ENCODE measurements at places on chromosomes 4 and X.

DNA sequence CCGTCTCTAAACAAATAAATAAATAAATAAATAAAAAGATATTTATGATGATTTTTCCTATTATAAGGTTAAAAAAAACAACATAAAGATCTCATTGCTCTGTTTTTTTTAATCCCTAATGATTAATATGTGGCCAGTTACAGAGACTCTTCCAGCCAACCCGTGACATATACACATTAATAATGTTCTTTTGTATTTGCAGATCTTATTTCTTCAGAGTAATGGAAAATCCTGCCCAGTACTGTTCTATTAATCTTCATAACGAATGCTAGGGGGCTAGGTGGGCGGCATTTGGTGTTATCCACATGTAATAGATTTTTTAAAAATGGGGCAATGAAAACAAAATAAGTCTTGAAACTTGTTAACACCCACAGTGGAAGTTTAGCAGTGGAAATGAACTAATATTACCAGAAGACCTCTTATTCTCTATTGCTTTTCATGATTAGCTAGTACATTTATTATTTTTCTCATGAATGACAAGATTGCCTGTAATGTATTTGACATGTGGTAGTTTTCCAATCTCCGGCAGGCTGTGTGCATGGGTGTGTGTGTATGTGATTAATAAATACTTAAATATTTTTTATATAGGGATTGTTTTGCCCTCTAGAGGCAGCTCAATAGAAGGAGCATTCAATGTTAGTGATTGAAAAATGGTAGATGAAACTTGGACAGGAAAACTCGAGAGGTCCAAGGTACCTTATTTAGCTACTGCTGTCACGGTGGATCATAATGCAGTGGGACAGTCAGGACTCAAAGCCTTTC lies 457.4 kb downstream of the IL1RAPL1 start:
- no peak for DNase-seq

DNA sequence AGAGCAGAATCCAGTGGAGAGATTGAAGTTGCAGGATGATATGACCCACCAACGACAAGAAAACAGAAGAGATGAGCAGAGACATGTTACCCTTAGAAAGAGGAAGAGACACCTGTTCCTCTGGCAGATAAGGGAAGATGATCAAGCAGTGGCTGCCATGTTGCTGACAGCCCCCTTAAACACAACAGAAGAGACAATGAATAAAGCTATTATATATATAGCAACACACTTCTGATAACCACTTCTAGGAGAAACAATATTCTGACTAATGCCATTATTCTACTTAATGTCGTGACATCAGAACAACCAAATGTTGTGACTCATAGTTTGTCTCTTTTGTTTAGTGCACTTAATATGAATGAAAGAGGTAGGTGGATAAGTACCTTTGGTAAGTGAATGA lies 44.9 kb downstream of the SH3RF1 start:
- DNase-seq, result no peak

GRCh38 chr4:159413306-159413943 lies 310.5 kb downstream of the RAPGEF2 start:
- DNase-seq, result no peak

GRCh38 chr4:177228599-177228998 lies 81.1 kb upstream of the NEIL3 start:
- no peak for DNase-seq

DNA sequence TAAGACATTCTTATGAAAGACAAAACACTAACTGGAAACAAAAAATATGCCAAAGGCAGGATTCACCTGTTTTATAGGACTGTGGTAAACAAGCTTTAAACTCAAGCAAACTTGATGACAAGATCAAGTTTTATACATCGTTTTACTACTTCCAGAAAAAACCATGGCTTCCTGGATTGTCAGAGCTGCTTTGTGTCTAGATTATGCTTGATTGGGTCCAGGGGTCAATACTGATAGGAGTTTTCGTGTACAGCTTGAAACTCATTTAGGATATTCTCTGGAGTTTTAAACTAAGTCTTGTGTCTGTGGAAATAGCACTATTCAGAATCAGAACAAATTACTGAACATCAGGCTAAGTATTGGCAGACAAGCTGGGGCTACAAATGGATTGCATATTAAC lies 13.0 kb downstream of the HCCS start:
- no peak for DNase-seq

DNA sequence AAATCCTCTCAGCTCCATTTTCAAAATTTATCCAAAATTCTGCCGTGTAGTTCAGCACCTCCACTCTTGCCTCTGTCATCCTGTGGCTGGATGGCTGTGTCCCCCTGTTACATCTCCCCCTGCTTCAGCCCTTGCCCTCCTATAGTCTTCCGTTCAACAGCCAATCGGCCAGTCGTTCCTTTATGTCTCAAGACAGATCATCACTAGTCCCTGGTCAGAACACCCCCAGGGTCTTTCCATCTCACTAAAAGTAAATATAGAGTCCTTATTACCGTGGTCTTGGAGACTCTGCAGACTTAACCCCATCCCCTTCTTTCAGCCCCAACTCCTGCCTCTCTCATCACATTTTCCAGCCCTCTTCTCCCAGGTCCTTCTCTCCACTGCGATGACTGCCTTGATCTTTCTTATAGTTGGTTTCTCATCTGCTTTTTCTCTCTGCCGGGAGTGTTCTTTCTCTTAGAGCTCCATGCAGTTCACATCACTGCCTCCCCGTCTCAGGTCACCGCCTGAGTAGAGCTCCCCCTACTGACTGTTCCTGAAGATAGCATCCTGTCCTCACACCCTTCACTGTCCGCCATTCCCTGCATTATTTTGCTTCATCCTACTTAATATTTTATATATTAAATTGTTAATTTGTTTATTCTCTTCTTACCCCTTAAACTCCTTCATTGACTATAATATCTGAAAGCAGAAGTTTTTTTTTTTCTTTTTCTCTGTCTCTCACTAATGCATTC lies 736.9 kb upstream of the MAGEB2 start:
- DNase-seq, result no peak

GRCh38 chr4:76199664-76200211 lies 13.9 kb downstream of the SCARB2 start:
- DNase-seq, result no peak

DNA sequence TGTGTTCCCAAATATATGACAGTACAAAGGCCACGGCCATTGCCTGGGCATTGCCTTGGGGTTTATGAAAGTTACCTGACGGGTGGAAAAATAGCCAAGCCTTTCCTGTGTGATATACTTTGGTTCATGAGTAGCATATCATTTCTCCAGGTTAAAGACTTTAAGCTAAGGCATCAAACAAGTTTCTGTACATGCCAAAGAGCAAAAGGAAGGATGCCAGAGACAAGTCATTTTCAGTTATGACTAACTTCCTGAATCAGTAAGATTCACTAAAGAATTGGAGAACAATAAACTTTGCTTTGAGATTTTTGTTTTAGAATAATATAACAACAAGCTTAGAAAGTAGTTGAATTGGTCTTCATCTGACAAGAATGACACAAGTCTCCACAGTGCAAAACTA lies 9.7 kb upstream of the GUF1 start:
- DNase-seq, result no peak

DNA sequence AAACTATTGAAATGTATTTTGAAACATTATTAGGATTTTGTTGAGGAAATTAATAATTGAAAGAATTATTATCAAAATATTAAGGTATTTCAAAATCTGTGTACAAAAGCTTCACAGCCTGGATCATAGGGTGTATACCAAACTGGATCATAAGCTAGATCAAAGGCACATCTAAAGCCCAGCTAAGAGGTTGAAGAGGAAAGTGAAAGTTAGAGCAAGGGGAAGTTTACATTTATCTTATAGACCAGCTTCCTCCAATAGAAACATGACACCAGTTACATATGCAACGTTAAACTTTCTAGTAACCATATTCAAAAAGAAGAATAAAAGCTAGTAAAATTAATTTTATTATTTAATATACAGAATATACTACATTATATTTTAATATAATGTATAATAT lies 227.2 kb upstream of the BMP3 start:
- DNase-seq, result no peak

- DNase-seq, result no peak
These were observed 202.9 kb upstream of the BOD1L1 start for GRCh38 chr4:13830449-13830848.

DNA sequence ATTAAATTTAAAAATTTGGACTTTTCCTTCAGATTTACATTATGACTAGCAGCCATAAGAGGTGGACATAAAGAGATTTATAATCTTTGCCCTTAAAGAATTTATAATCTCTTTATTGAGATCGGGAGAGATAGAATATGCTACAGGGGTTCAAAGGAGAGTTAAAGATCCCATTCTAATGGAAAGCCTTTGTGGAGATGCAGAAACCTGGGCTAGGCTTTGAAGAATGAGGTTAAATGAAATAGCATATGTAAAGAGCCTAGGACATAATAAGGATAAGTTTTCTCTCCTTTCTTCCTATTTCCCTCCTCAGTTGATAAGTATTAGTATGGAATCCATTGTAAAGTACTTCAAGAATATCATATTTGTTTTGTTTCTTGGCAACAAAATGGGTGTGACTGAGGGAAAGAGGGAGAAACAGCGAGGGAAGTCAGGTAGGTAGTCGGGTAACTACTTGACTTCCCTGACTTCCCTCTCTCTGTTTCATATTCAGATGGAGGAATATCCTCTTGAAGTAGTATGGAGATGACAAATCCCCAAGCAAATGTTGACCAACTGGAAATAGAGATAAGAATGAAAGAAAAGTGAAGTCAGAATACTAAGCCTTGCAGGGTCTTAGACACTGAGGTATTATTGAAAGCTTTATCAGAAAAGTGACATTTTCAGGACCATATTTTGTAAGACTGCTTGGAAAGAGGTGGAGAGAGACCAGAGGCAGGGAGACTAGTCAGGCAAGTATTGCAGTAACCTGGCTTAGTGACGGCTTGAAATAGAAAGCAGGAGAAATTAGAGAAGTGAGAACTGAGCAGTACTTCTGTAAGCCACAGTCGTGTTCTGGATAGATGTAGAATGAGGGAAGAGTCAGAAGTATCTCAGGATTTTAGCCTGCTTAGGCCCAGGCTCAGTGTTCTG lies 82.9 kb downstream of the PDLIM5 start:
- DNase-seq, result no peak

DNA sequence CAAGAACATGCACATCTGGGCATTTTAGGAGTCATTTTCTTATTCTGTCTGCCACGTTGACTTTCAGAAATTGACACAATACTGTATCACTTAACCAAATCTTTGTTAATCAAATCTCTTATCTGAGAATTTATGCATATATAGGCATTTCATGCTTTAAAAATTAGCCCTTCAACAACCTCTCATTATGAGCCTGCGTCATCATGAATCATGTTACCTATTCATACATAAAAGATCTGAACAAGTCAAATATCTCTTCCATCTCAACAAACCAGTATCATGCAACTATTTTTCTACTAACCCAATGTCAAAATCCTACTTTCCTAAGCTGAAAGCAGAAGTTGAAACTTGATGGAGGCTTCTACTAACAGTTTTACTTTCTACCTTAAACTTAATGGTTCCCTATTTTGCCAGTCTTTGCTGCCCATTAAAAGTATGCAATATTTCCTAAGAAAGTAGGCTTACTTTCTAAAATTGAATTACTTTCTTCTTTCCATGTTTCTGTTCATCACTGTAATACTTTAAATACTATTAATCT lies 1.8 kb downstream of the ADAM29 start:
- no peak for DNase-seq

DNA sequence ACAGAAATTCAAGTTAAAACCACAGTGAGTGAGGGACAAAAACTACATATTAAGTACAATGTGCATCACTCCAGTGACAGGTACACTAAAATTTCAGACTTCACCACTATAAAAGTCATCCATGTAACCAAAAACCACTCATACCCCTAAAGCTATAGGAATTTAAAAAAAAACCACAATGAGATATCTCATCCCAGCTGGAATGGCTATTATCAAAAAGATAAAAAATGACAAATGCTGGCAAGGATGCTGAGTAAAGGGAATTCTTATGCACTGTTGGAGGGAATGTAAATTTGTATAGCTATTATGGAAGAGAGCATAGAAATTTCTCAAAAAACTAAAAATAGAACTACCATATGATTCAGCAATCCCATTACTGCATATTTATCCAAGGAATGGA lies 171.1 kb downstream of the HHIP start:
- no peak for DNase-seq

DNA sequence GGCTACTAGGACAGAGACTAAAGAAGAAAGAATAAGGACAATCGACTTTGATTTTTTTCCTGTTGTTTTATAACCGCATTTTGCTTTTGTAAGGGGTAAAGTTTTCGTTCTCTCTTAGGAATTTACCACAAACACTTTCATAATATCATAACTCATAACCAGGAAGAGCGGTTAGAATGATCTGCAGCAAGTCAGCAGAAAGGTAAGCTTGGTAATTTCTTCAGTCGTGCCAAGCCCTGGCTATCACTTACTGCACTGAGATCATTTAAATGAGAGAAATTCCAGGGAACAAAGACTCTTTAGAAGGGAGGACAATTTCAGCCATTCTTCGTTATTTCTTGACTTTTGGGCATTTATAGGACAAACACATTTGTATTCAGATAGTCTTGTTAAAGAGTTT lies 258.1 kb downstream of the UNC5C start:
- DNase-seq, result no peak

DNA sequence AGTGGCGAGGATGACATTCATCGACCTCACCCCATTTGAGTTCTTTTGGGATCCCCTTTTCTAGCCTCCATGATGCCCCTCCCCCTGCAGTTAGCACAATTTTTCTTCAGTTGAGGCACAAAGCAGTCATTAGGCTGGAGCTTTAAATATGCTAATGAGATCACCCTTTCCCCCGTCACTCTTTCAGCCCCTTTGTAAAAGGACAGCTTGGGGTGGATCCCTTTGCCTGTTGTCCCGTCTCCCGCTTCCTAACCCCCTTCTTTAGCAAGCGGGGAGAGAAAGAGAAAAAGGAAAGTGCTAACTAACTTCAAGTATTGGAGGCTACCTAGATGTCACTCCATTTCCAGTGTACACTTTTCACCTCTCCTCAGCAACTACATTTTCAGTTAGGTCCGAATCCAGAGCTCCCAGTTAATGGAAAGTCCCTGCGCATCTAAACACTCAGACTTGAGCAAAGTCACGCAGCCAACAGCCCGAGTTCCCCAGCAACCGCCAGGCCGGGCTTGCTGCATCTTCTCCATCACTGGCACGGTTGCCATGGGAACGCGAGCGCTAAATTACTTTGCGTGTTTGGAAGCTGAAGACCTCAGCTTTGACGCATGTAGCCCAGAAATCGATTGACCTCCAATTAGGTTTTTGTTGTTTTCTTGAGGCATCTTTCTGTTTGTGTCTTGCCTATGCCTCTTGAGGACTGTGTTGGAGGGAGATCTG lies 76.8 kb downstream of the RTL5 start:
- DNase-seq, result no peak
